H1 (cell line): ENCODE measurements at places on chromosomes 2 and 18. TPM values are rescaled to one million over a fixed set of nuclear protein-coding genes. Genes with fewer than 3 reads are reported as not detected.

DNA sequence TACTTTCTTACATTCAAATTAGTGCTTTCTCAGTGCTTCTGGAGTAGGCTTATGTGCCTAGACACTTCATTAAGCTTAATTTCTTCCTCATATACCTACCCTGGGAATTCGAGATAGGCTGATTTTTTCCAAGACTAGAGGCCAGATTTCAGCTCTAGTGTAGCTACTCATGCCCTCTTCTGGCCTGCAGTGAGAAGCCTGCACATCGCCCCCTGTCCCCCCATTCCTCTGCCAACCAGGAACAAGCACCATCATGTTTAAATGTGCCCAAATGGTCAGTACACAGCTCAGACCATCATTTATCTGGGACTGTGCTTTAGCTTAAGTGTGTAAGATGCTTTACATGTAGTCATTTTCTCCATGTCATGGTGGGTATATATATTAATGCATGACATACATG lies 1218.8 kb upstream of the LRRTM1 start:
- no peak for DNase-seq

DNA sequence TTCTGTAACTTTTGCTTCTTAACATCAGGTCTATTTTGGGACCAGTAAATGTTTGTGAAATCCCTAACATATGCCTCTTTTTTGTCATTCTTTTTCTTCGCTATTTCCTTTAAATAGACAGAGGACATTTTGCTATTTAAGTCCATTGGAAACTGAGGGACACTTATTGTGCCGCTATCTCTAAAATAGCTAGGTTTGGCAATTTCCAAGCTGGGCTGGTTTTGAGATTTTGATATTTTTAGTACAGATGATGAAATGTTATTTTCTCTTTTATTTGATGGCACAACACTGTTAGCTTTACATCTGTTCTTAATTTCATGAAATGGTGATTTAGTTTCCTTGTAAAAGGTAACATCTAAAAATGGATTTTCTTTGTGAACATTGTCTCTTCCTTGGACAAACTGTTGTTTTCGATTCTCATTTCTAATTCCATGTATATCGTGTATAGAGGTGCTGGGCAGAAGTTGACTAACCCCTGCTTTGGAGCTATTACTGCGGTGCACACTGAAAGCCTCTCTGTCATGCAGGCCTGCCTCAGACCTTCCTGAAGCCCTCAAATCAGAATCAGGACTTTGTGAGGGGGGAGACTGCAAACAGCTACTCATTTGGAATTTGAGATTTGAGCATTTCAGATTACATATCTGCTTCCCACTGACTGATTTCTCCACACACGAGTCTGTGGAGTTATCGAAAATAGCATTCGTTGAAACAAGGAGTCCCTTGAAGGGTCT lies 594 bp downstream of the RAD51AP2 start:
- DNase-seq, result no peak

DNA sequence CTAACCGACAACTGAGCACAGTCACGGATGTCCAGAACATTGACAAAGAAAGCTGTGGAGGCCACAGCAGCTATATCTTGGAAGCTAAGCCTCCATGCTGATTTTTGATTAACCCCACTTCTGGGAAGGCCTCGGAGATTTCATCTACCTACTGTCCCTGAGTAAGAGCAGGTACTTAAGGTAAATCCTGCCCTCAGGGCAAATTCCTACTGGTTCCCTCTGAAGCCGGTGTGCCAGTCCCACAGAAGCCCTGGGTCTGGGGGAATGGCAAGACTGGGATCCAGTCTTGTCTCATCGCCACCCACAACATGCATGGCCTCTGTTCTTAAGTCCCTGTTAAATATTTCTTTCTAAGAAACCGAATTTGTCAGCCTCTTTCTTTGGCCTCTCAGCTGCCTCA lies 18.7 kb downstream of the PER2 start:
- no peak for DNase-seq

DNA sequence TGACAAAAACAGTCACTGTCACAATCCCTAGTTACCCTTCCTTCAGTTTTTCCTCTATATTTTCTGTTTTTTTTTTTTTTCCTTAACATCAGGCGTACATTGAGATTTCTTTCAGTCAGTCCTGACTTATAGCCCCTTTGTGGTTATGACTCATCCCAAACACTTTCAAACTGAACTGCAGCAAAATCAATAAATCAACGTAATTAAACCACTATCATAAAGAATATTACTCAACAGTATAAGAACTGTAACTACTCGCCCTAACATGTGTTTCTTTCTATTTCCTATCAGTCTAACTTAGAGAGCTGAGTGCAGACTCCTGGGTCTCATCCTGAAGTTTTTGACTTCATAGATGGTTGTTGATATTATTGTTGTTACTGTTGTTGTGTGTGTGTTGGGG lies 523.5 kb downstream of the LRRTM4 start:
- no peak for DNase-seq

Gene SP140
- polyA plus RNA-seq, result 0.23 and 0.31 TPM in 2 replicates

Gene LOXL3
- 22.1 and 27.2 TPM in 2 replicates for polyA plus RNA-seq

Gene LIMS3
- not detected in 2 replicates for polyA plus RNA-seq

Gene PHLPP1
- 26.6 and 28.0 TPM in 2 replicates for polyA plus RNA-seq
